NCI-H524 (cell line): ENCODE measurements at places on chromosomes 13 and 19.

- DNase-seq, result no peak
Observed at GRCh38 chr19:34969721-34970120, 5.7 kb upstream of the ZNF792 start.

- DNase-seq, result no peak
Observed at GRCh38 chr19:31099515-31100205, 249.6 kb downstream of the TSHZ3 start.

DNA sequence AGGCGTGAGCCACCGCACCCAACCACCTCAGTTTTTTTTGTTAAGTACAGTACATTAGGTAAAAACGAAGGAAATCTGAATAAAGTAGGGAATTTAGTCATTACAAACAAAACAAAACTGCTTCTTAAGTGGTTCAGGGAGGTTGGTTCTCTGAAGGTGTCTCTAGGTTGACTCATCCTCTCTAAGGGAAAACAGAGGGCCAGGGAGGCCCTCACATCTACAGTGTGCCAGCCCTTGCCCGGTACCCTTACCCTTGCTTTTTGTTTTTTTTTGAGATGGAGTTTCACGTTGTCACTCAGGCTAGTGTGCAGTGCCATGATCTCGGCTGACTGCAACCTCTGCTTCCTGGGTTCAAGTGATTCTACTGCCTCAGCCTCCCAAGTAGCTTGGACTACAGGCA is 17.2 kb upstream of the JUND start:
- DNase-seq, result no peak

DNA sequence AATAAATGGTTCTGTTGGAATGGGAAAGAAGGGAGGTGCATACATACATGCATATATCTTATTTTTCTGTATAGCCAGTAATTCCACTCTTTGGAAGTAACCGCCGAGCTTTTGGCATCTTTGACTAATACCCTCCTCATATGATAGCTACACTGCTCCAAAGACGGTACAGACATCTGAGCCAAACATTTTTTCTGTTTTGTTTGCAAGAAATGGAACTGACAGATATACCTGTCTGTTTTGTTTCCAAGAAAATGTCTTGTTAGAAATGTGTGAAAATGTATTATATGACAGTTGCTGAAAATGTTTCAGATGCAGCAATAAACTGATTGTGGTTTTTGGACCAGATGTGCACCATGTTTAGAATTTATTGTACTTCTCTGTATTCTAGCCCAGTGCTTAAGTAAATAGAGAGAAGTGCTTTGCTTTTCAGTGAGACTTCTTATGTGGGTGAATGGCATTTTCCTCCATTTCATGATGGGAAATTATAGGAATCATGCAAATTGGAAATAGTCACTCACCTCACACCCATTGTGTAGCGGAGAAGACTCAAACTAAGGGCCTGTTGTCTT is 396.9 kb downstream of the KCNRG start:
- DNase-seq, result no peak

DNA sequence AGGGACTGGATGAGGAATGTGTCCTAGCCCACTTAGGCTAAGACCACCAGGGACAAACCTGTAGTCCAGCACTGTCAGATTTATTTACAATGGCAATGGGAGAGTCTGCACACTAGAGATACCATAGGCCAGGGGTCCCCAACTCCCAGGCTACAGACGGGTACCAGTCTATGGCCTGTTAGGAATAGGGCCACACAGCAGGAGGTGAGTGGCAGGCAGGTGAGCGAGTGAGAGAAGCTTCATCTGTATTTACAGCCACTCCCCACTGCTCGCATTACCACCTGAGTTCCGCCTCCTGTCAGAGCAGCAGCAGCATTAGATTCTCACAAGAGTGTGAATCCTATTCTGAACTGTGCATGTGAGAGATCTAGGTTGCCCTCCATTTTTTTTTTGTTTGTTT is 2.4 kb downstream of the THAP8 start:
- DNase-seq, result no peak

- DNase-seq, result no peak
Observed at GRCh38 chr13:65914716-65915115, 1315.4 kb downstream of the PCDH9 start.

GRCh38 chr13:66853564-66853963 is 376.6 kb downstream of the PCDH9 start:
- DNase-seq, result no peak

GRCh38 chr19:518598-519231 is 11.4 kb downstream of the TPGS1 start:
- no peak for DNase-seq

DNA sequence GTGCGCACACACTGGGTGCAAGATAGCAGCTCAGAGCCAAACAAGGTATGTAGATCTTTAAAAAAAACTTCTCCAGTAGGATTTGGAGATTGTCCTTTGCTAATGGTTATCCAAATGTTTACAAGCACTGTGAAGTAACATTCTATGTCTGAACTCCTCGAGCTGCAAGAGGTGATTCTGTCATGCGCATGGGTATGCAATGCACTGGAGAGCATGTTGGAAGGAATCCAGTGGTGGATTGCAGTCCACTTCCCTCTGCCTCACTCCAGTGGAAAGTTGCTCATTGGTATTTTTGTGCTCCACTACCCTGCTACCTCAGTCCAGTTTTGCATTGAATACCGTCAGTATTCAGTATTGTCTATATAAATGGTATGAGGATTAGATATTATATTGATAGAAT is 132.1 kb downstream of the ATP8A2 start:
- no peak for DNase-seq

- peak; percentile 30 for DNase-seq
Observed at GRCh38 chr13:33283195-33283911, 2.2 kb downstream of the STARD13 start.

- DNase-seq, result peak; percentile 70
Observed at GRCh38 chr13:26517936-26518335, 39.5 kb upstream of the WASF3 start.

DNA sequence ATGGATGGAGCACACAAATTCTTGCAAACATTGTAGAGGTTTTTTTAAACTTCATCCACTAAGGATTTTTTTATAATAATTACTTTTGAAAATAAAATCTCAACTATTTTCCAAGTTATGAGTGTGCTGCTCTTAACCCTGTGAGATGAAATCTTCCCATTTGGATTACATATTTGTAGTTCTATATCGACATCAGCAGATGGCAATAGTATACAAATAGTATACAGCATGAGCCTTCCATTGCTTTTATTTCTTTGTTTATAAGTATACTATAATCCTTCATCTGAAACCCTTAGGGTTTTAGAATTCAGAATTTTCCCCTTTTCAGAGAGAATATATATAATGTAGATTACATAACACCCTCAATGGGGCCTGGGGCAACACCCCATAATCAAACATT is 70.5 kb downstream of the GJA3 start:
- DNase-seq, result no peak

GRCh38 chr19:52099497-52100138 is 4.1 kb upstream of the ZNF841 start:
- DNase-seq, result no peak

- no peak for DNase-seq
Observed at GRCh38 chr13:36101157-36101556, 30.0 kb downstream of the DCLK1 start.

GRCh38 chr13:71017607-71018006 is 849.4 kb downstream of the DACH1 start:
- DNase-seq, result no peak

DNA sequence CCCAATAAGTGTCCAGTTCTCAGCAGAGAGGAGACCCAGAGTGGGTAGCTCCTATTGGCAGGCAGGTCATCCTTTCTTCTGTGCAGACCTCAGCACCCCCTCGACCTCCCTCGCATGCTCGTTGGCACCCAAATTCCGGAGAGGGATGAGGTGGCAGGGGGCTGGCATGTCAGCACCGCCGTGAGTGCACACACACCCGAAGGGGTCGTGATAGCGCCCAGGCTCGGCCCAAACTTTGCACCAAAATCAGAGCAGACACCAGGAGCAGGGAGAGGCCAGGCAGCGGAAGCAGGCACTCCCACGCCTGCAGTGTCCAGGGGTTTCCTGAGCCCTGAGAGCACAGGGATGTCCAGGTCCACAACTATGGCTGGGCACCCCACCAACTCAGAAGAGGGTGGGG is 1503.8 kb upstream of the PCDH20 start:
- DNase-seq, result no peak

- peak; percentile 24 for DNase-seq
Observed at GRCh38 chr19:42313096-42313839, at the start of gene TMEM145. Gene TMEM145 (plus strand): TSS chr19:42313309. CDS start chr19:42313377, 68 bp downstream.

DNA sequence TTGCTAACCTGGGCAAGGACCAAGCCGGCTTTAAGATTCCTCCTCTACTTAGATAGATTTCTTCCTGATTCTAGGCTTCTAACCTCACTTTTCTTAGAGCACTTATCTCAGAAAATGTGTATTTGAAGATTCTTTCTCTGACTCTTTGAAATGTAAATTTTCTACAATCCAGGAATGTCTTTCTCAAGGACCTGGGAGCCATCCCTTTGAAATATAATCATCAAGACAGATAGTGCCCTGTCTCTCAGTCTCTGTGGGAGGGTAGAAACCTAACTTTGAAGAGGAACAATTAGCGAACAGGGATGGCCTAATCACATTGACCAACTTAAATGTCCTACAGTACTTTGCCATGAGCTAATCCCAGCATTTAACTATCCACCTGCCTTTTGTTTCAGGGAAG is 1646.0 kb downstream of the PCDH9 start:
- no peak for DNase-seq

- DNase-seq, result no peak
Observed at GRCh38 chr13:111403266-111403665, 82.8 kb downstream of the TEX29 start.

GRCh38 chr19:17296273-17296672 is 7.0 kb downstream of the ABHD8 start:
- DNase-seq, result peak; percentile 31

DNA sequence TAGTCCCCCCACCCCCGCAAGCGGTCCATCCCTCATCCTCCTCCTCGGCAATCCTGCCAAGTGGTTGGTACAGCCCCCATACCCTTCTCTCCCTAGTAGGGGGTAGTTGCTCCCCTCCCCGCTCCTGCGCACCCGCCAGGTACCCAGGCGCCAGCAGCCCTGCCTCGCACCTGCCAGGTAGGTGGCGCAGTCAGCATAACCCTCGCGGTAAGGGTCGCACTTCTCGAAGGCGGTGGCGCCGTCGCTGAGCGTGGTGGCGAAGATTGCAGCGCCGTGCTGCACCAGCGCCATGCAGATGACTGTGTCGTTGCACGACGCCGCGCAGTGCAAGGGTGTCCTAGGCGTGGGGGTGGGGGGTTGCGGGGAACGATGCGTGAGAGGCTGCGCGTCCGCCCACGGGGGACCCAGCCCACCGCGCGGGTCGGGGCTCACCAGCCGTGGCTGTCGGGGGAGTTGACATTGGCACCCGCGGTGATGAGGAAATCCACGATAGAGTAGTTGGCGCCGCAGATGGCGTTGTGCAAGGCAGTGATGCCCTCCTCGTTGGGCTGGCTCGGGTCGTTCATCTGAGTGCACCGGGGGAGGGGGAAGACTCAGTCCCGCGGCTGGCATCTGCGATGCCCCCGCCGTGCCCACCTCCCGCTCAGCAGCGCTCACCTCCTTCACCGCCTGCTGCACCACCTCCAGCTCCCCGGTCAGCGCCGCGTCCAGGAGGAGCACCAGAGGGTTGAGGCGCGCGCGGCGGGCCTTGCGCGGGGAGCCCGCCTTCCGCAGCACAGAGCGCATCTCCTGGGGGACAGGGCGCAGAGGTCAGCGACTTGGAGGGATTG is 15.2 kb upstream of the ERCC2 start:
- peak; percentile 34 for DNase-seq

GRCh38 chr19:55341171-55341588 is 1.5 kb downstream of the KMT5C start:
- DNase-seq, result peak; percentile 81

DNA sequence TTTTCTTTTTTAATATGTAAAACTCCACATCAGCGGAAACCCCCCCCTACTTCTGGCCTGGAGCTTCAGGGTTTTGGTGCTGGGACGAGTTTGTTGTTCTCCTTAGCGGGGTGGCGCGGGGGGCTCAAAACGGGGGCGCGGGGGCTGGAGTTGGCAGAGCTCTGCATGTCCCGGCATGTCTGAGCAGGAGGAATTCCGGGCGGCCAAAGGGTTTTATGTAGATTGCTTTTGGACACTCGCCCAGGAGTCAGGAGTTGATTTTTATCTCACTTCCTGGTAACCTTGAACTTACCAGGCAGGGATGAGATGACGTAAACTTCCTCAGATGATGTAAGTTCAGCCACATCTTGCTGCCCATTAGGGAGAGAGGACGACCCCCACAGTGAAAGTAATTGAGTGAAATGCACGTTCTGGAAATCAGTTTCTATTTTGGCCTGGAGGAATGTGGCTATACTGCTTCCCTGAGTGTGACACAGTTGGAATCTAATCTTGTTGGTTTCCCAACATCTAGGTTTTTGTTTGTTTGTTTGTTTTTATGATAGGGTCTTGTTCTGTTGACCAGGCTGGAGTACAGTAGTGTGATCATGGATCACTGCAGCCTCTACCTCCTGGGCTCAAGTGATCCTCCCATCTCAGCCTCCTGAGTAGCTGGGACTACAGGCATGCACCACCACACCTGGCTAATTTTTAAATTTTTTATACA is 21.0 kb upstream of the GDF15 start:
- no peak for DNase-seq

- DNase-seq, result no peak
Observed at GRCh38 chr13:108957369-108958012, 328.1 kb downstream of the MYO16 start.

GRCh38 chr13:110907951-110908898 is 6.6 kb downstream of the ANKRD10 start:
- no peak for DNase-seq

DNA sequence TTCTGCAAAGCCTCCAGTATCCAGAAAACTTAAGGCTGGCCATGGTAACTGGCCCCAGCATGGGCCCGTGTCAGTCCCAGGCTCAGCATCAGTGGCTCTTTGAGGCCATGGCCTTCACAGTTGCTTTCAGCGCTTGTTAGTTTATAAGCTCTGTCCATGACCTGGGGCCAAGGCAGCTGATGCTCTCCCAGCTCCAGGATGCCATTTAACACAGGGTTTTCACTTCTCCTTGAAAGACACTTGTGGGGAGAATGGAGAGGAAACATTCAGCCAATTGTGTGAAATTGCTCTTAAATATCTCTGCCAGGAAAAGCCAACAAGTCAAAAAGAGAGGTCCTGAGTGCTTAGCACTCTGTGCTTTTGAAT is 321.3 kb downstream of the FOXO1 start:
- DNase-seq, result no peak

GRCh38 chr19:46606019-46606418 is 4.9 kb downstream of the CALM3 start:
- DNase-seq, result no peak

- no peak for DNase-seq
Observed at GRCh38 chr13:92512852-92513251, 713.8 kb upstream of the GPC6 start.

GRCh38 chr13:52703482-52703881 is 36.1 kb downstream of the CNMD start:
- no peak for DNase-seq

DNA sequence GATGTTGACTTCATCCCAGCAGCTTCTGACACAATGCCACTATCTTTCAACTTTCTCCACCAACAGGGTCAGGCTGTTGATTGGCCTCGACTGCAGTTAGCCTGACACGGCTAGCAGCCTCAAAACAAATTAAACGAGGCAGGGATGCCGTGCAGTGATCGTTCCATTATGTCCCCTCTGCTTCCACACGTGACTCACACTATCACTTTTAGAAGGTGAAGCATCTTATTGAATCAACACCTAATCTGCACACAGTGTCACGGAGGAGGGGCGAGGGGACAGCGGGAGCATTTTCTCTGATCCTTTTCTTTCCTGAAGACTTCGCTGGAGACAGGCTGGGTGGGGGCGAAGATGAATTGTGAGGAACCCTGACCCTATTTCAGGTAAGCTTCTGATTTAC is 241.9 kb upstream of the ZNF507 start:
- no peak for DNase-seq
